Hypothalamus (tissue), 51 donors: ENCODE measurements at places on chromosomes 6 and 20.

DNA sequence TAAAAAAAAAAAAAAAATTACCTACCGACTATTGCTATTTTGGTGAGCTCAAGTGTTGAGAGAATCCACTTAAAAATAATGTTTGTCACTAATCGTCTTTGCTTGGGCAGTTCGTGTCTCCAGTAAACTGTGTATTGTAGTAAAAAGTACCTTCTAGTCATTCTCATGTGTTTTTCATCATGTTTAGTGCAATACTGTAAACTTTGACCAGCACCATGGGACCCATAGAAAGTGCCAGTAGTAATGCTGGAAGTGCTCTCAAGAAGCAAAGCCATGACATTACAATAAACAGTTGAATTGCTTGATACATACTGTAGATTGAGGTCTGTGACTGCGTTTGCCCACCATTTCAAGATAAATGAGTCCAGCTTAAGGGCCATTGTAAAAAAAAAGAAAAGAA lies 395.2 kb downstream of the BCKDHB start:
- no peak for DNase-seq

DNA sequence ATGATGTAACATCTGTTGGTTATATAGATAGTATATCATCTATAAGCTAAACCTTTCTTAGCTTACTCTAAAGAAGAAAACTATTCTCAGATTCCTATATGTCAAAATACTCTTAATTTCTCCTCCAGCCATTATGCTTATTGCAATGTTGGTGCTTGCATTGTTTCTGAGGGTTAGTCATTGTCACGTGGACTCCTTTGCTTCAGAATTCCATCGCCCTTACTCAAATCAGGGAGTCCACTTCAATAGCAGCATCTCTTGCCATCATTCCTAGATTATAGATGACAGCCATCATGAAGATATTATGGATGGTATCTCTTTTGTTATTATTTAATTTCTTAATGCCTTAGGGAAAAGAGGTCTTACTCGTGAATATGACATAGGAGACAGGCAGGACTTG lies 776.1 kb downstream of the TENT5A start:
- no peak for DNase-seq

GRCh38 chr6:108446629-108447150 lies 114.0 kb upstream of the FOXO3 start:
- no peak for DNase-seq

DNA sequence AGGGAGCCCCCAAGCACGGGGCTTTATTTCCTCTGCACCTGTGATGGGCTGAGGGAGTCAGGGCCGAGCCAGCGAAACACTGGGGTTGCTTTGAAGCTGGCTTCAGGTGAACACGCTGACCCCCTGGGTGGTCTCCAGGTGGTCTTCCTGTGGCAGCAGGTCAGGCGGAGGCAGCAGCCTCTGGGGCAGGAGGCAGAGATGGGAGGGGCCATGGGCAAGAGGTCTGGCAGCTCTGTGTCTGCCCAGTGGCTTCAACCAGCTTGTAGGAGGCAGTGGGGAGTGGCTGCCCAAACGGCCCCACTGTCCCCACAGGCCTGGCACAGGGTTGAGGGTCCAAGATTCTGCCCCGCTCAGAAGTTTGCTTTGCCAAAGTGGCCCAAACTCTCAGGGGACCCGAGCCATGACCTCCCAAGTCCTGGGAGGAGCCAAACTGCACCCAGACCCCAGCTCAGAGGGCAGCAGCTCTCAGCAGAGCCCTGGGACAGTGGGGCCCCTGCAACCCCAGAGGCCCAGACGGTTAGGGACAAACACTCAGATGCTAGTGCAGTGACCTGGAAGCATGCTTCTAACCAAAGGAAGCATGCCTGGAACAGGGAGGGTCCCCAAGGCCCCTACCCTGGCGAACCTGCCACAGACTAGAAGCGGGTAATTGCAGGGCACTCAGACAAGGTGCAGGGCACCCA lies 15.3 kb downstream of the NTSR1 start:
- no peak for DNase-seq

GRCh38 chr6:144036064-144036834 lies 28.2 kb upstream of the PLAGL1 start:
- no peak for DNase-seq

GRCh38 chr6:26273673-26274588 lies 91.1 kb upstream of the BTN3A2 start:
- no peak for DNase-seq

- no peak for DNase-seq
These were observed 105.0 kb upstream of the ZNF184 start for GRCh38 chr6:27577922-27578321.

GRCh38 chr20:44692932-44693480 lies 22.2 kb upstream of the CCN5 start:
- no peak for DNase-seq

GRCh38 chr6:153170511-153170910 lies 39.4 kb upstream of the RGS17 start:
- no peak for DNase-seq

GRCh38 chr6:111129013-111129412 lies 41.7 kb downstream of the SLC16A10 start:
- DNase-seq = no peak

DNA sequence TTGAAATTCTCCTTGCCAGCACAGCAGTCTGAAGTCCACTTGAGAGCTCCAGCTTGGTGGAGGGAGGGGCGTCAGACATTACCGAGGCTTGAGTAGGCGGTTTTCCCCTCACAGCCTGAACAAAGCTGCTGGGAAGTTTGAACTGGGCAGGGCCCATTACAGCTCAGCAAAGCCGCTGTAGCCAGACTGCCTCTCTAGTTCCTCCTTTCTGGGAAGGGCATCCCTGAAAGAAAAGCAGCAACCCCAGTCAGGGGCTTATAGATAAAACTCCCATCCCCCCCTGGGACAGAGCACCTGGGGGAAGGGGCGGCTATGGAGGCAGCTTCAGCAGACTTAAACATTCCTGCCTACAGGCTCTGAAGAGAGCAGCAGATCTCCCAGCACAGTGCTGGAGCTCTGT lies 325.3 kb downstream of the GJA1 start:
- DNase-seq = no peak

GRCh38 chr20:61845233-61845671 lies 220.4 kb downstream of the TAF4 start:
- DNase-seq = no peak
